ENCODE measurements at places on chromosomes 4 and X. TPM values are rescaled to one million over a fixed set of nuclear protein-coding genes. Genes with fewer than 3 reads are reported as not detected.

DNA sequence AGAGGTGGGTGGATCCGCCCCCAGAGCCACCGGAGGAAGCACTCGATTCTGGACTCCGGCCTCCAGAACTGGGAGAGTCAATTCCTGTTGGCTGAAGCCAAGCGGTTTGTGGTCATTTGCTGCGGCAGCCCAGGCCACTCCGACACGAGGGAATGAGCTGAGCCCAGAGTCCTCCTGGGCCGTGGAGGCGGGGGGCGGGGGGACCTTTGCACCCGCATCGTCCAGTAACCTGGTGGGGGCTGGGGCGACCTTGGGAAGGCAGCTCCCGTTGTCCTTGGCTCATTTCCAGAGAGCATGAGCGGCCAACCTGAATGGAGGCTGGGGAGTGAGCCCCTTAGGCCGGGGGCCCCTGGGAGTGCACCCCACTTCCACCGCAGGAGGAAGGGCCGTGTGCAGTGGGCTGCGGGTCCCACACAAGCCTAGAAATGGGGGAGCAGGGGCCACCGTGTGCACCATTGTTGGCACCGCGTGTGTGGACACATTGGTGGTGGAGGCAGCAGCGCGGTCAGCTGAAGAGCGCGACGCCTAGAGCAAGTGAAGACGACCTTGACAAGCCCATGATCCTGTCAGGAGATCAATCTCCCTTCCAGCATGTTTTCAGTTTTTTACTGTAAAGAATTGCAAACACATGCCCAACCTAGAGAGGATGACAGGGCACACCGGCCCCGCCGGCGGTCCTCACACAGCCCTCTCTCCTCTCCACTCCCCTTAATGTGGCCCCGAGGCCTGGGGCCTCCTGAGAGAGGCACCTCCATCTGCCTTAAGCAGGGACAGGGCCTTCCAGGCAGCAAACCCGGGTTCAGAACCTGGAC, 19.9 kb upstream of the DUSP9 start:
- DNase-seq: no peak

Gene SUPT20HL1
- polyA plus RNA-seq: not detected

- no peak for DNase-seq
Observed at GRCh38 chrX:122625821-122626220, 558.3 kb upstream of the GRIA3 start.

Gene IL3RA
- polyA plus RNA-seq: 8.7 TPM

Gene TCP11X2
- not detected for polyA plus RNA-seq

DNA sequence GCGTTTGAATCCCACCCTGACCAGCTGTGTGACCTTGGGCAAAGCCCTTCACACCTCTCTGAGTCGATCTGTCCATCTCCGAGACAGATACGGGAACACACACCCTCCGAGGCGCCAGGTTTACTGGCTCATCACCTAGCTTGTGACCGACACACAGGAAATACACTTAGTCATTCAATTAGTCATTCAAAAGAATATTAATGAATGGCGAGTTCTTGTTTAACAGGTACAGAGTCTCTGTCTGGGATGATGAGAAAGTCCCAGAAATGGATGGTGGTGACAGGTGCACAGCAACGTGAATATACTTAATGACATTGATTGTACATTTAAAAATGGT, 80.6 kb downstream of the PPP2R2C start:
- no peak for DNase-seq

DNA sequence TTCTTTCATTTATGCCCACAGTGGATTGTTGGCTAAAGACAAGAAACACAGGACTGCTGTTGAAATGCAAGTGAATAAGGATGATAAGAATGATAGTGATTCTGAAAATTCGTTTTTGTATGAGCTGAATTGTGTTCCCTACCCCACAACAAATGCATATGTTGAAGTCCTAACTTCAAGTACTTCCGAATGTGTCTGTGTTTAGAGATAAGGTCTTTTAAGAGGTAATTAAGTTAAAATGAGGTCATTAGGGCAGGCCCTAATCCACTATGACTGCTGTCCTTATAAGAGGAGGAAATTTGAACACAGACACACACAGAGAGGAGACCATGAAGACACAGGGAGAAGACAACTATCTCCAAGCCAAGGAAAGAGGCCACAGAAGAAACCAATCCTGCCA, 126.6 kb upstream of the ACSL4 start:
- no peak for DNase-seq

DNA sequence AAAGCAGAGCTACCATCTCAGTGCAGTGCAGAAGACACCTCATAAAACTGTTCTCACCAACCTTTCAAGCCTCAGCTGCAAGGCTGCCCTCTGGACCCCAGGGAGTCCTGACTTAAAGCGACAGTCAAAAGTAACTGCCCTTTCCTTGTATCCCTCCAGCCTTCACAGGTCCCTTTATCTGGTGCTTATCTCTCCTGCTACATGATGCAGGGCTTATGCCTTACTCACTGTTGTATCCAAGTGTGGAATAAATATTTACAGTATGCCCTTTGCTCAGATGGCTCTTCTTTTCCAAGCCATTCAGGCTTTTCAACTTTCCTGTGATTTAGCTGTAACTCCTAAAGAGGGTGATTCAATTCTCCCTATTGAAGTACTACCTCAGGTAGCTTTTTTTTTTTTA, 92.6 kb downstream of the KDR start:
- DNase-seq: no peak

DNA sequence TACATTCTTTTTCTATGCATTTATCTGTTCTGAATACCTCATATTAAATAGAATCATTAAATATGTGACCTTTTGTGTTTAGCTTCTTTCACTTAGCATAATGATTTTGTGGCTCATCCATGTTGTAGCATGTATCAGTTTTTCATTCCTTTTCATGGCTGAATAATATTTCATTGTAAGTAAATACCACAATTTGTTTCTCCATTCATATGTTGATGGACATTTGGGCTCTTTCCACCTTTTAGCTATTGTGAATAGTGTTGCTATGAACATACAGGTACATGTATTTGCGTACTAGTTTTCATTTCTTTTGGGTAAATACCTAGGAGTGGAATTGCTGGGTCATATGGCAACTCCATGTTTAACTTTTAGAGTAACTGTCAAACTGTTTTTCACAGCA, 85.1 kb downstream of the GNL3L start:
- no peak for DNase-seq

DNA sequence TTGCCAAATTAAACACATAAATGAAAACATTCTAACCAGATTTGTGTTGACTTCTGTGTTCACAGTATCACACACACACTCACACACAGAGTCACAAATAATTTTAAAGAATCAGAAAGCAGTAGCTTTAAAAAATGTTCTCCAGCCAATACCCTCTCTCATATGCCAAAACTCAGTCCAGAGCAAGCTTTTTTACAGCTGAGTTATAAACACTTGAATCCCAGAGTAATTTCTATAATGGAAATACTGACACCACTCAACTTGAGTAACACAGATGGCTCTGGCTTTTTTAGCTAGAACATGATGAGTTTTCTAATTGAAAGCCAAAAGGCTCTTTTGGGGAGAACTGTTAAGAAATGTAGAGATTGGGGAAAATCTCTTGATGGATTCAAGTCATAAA, 100.8 kb downstream of the DOCK11 start:
- no peak for DNase-seq

- DNase-seq: no peak
Observed at GRCh38 chr4:170270628-170271027, 180.9 kb upstream of the AADAT start.

Gene ZNF275
- polyA plus RNA-seq: 2.7 TPM

- DNase-seq: no peak
Observed at GRCh38 chr4:2649604-2650114, 106.5 kb downstream of the TNIP2 start.

GRCh38 chr4:127601029-127601428, 31.7 kb upstream of the INTU start:
- no peak for DNase-seq

DNA sequence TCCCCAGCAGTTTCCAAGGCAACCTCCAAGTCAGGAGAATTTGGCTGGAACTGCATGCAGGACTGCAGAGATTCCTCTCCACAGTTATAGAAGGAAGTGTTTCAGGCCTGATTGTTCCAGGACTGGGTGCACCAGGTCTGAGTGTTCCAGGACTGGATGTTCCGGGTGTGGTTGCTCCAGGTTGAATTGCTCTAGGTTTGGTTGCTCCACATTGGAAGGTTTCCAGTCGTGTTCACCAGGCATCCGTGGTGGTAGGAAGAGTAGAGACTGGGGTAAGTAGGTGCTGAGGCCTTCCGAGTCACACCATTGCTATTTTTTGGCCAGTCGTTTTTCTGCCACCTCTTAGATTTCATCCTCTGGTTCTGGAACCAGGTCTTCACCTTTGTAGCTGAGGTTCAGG, 105.4 kb downstream of the MSN start:
- DNase-seq: no peak

Gene CT45A1
- not detected for polyA plus RNA-seq

- no peak for DNase-seq
Observed at GRCh38 chr4:76211769-76212708, 1.6 kb downstream of the SCARB2 start.

DNA sequence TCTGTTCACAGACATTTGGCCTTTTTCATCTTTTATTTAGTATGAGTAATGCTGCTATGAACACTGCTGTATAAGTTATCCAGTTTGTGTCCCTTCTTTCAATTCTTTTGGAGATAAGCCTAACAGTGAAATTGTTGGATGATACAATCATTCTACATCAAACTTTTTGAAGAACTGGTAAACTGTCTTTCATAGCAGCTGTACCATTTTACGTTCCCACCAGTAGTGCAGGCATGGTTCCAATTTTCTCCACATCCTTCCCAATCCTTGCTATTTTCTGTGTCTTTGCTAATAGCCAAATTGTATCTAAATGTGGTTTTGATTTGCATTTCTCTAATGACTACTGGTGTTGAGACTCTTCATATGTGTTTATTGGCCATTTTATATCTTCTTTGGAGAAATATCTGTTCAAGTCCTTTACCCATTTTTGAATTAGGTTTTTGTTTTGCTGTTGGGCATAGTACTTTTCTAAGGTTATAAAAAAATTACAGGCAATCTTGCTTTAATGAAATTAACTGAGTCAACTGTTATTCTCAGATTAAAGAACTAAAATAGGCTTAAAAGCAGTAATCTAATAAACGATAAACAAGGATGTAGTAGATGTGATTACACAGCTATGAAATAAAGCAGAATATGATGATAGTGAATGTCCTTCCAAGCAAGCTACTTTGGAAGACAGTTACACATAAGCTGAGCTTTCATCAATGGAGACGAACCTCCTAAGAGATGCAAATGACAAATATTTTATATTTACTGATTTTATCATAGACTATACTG, 57.2 kb downstream of the FBXW7 start:
- DNase-seq: no peak

DNA sequence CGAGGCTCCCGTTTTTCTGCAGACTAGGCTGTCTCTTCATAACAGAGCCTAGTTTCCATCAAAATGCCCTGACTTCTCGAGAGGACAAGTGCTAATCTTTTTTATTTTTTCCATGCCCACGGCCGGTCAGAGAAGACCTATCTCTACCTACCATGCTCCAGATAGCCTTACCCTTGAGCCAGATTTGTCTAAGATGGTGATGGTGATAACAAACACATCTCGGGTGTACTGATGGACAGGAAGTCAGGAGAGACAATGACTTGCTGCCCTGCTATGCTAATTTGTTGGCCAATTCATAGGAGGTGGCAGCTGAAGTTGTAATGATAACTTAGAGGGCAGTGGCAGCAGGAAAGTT, 42.2 kb upstream of the NKRF start:
- DNase-seq: no peak

DNA sequence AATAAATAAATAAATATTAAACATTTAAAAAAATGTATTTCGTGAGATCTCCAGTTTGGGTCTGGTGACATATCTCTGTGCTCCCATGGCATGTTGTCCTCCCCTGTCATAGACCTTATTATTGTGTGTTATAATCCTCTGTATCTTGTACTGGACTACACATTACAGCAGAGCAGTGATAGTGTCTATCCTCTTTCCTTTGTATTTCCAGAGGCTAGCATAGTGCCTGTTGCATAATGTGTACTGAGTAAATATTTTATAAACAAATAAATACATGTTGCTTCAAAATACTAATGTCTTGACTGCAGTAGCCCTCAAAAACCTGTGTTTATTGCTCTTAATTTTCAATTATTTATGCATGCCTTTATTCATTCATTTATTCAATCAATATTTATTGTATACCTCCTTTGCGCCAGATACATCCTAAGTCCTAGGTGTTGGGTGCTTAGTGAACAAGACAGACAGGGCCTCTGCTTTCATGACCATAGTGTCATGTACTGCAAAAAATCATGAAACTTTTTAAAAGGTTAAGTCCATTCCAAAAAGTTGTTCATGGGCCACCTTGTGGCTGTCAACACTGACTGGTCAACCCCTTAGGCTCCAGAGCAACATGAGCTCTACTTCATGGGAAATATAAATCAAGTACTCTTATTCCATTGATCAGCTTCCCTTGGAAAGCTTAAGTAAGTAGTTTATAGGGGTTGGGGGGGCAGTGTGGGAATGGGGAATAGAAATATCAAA, 303.9 kb downstream of the IQCM start:
- DNase-seq: no peak

- no peak for DNase-seq
Observed at GRCh38 chr4:29304595-29304994, 1415.6 kb upstream of the PCDH7 start.

DNA sequence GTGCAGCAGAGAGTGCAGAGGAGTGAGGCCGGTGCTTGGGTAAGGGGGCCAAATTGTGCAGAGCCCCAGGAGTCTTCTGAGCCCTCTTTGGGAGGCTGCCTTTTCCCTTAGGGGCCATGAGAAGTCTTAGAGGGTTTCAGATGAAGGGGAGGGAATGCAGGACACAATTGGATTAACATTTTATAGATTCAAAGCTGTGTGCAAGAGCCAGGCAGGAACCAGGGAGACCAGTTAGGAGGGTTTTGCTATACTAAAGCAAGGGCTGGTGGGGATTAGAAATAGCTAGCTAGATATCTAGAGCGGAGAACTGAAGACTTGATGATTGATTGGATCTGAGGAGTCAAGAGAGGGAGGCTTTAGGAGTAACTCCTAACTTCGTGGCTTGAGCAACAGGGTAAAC, 49.5 kb upstream of the SETD7 start:
- DNase-seq: no peak

DNA sequence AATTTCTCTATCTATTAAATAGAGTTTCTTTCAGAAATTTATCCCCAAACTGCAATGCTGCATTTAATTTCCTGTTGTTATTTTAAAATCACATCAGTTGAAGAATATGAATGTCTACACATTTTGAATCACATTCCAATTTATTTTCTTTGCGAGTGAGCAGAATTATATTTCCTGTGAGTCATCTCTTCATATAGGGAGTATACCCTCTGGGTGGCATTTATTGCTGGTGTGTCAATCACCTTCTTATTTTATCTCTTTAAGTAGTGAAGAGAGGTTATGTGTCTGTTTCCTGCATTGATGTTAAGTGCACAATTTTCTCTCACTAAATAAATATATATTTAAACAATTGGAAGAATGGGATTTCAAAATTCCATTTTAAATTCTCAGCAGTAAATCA, 511.0 kb upstream of the ATOH1 start:
- DNase-seq: no peak

DNA sequence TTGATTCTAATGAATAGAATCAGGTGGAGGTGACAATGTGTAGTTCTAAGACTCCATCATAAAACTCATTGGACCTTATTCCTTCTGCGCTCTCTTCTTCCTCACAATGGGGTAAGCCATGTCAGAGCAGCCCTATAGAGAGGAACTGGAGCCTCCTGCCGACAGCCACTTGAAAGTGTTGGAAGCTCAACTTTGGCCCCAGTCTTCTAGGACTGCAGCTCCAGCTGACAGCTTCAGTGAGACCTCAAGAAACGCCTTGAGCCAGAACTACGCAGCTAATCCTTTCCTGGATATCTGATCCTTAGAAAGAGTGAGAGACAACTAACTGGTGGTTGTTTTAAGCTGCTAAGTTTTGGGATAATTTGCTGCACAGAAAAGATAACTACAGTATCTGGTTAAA, 22.1 kb upstream of the ADH7 start:
- DNase-seq: no peak

Gene USP46
- 12.6 TPM for polyA plus RNA-seq

- no peak for DNase-seq
Observed at GRCh38 chrX:119948381-119948780, 4.8 kb upstream of the NKAP start.

All from right cardiac atrium (tissue), 5 donors.